ENCODE measurements at places on chromosomes 7 and 10.

- DNase-seq: no peak
Observed at GRCh38 chr7:12158334-12159060, 52.6 kb upstream of the TMEM106B start.

DNA sequence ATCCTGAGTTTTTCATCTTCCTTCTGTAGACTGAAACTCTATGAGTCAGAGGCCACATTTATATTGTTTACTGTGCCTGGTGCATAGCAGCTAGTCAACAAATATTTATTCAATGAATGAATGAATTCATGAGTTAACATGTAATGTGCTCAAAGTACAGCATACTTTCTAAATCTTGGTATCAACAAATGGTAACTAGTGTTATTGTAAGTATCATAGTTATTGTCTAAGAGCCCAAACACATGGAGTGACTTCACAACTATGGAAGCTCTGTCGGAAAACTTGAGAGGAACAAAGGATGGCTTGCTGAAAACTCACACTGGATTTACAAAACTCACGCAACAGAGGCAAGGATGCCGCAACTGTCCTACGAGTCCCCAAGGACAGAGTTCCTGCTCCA lies 35.9 kb downstream of the DENND2A start:
- no peak for DNase-seq

- DNase-seq: no peak
Observed at GRCh38 chr10:118439824-118440223, 97.7 kb upstream of the FAM204A start.

DNA sequence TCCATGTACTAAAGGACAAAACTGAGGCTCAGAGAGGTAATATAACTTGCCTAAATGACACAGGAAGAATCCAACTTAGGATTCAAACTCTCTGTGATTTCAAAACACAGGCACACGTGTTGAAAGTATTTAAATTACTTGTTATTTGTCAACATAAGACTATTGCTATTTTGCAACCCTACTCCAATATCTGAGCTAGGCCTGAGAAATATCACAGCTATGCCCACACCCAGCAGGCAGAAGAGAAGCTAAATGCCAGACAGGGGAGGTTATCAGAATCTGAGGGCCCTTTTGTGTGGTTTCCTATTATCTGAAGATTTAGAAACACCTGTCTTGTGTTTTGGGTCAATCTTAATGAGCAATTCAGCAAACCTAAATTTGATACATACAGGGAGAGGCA lies 204.3 kb downstream of the ANK3 start:
- no peak for DNase-seq

DNA sequence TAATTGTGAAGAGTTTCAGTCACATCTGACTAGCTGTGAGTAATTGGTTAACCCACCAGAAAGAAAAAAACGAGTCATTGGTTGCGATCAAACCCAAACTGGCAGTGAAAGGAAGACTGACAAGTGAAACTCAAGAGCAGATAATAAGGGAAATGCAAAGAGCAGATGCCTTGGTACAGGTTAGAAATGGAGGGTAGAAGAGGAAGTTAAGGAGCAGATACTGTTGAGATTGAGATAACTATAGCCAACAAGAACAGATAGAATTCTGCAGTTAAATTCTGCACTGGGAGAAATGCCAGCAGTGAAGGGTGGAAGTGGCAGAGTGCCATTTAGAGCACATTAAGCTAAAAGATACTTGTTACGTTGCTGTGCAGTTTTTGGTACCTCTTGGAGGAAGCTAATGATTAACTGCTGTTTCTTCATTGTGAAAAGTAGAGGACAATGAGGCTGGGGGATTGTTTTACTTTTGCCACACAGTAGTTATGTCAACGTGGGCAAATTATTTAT lies 65.8 kb downstream of the CDK13 start:
- DNase-seq: peak; percentile 7

- DNase-seq: no peak
Observed at GRCh38 chr10:30985512-30985911, 46.2 kb downstream of the ZNF438 start.

Data from SIG-M5 (cell line).